ENCODE measurements at places on chromosomes 1 and 21.
A peak's percentile ranks its signal among the peaks of the same experiment; 100 is the strongest.

DNA sequence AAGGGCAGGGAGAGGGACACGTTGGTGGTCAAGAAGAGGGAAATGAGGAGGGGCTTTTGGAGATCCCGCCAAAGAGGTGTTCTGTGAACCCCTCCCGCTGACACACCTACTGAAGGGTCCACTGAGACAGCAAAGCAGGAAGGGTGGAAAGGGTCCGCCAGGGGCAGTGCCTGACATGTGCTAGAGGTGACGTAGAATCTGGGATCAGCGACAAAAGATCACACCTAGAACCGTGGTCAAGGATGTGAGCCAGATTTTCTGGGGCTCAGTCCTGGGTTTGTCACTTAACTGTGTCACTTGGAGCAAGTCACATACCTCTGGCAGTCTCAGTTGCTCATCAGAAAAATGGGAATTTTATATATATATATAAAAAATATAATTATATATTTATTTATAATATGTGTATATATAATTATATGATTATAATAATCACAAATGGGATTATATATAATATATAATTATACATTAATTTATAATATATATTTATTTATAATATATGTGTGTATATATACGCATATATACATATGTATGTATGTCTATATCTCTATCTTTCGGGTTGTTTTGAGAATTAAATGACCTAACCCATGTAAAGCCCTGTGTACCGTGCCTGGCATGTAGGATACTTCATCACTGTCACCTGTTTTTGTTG is 35.0 kb upstream of the ATP5PO start:
- DNase-seq: no peak

GRCh38 chr1:58841455-58841854 is 57.6 kb upstream of the JUN start:
- peak; percentile 9 for DNase-seq

GRCh38 chr1:145886816-145887215 is 1.1 kb upstream of the ANKRD35 start:
- DNase-seq: no peak

- DNase-seq: no peak
Observed at GRCh38 chr1:15609631-15610030, 7.6 kb upstream of the DDI2 start.

- no peak for DNase-seq
Observed at GRCh38 chr1:67257173-67257535, 50.5 kb upstream of the IL12RB2 start.

DNA sequence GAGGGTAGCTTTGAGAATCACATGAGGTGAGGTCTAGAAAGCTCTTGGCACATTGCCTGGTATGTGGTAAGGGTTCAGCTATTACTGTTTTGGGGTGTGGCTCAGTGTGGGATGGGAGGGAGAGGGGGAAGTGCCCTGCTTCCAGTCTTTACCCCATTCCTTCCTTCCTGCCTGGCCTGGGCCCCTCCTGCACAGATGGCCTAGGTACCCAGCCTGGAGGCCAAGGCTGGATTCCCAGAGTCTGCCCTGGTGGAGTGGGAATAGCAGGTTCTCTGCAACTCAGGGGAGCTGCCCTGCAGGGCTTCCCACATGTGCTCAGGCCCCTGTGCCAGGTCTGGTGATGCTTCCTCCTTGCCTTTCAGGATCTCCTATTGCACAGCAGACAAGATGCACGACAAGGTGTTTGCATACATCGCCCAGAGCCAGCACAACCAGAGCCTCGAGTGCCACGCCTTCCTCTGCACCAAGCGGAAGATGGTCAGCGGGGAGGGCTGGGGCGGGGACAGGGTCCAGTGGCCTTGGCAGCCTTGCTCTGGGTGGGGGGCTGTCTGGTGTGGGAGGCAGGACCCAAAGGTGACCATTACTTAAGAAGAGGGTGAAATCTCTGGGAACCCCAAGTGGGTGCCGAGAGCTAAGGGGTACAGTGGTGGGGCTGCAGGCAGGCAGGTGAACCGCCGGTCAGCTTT is 13.5 kb downstream of the LDLRAP1 start:
- DNase-seq: peak; percentile 35

- no peak for DNase-seq
Observed at GRCh38 chr1:202304375-202304774, 37.4 kb downstream of the UBE2T start.

GRCh38 chr1:197961933-197962332 is 44.8 kb downstream of the LHX9 start:
- no peak for DNase-seq

- DNase-seq: no peak
Observed at GRCh38 chr1:47876587-47876963, 120.6 kb downstream of the TRABD2B start.

DNA sequence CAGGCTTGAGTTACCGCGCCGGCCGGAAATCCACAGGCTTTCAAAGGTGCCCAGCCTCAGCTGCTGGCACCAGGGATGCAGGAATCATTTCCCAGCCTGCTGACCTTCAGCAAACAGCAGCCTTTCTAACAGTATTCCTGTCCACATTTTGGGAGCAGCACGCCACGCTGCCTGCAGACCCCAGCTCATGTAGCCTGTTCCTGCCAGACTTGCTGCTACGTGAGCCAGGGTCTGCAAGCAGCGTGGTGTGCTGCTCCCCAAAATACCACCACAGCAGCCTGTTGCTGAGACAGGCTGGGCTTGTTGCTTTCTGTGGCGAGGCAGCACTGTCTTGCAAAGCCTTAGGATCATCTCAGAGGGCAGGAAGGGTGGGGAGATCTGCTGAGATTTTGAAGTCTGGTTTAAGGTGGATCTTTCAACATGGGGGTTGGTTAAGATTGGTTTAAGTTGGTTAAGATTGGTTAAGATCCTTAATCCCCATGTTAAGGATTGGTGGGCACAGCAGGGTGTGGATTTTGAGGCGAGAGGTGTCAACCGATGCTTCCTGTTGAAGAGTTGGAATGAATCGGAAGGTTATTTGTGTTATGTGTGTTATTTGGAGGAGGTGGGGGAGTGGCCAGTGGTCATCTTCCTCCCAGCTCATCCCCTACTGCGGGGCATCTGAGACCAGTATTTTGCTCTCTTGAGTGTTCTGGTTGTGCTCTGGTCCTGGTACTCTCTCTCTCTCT is 12.9 kb downstream of the FAAH start:
- no peak for DNase-seq

- no peak for DNase-seq
Observed at GRCh38 chr1:171266930-171267329, 18.6 kb downstream of the FMO1 start.

- no peak for DNase-seq
Observed at GRCh38 chr1:161733526-161733925, 12.2 kb downstream of the FCRLB start.

- no peak for DNase-seq
Observed at GRCh38 chr21:45381865-45382696, 22.9 kb upstream of the COL18A1 start.

DNA sequence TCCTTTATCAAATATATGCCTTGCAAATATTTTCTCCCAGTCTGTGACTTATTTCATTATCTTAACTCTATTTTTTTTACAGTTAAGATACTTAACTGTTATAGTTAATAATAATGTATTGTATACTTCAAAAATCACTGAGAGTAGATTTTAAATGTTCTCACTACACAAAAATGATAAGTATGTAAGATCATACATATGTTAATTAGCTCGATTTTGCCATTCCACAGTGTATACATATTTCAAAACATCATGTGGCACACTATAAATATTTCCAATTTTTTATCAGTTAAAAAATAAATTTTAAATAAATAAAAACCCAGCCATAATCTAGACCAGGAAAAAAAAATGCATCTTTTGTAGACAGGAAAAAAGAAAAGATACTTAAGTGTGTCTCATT is 27.2 kb downstream of the CTTNBP2NL start:
- no peak for DNase-seq

DNA sequence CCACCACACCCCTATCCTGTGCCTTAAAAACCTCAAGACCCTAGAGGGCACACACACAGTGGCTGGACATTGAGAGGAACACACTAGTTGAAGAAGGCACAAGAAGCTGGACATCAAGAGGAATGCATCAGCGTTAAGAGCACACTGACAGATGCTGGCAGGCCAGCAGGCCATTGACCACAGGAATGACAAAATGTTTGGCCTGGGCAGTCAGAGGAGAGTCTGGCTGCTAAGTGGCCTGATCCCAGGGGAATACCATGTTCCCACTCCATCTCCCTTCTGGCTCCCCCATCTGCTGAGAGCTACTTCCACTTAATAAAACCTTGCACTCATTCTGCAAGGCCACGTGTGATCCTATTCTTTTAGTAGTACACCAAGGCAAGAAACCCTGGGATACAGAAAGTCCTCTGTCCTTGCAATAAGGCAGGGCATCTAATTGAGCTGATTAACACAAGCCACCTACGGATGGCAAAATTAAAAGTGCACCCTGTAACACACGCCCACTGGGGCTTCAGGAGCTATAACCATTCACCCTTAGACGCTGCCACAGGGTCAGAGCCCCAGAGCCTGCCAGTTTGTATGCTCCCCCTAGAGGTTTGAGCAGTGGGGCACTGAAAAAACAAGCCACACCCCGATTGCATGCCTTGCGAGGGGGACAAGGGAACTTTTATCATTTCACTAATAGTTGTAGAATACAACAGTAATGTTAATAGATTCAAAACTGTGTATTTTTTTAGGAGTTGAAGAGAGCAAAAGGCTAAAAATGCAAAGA is 1216.1 kb upstream of the NCAM2 start:
- no peak for DNase-seq

GRCh38 chr1:71081697-71082080 is 854 bp upstream of the ZRANB2 start:
- DNase-seq: no peak

DNA sequence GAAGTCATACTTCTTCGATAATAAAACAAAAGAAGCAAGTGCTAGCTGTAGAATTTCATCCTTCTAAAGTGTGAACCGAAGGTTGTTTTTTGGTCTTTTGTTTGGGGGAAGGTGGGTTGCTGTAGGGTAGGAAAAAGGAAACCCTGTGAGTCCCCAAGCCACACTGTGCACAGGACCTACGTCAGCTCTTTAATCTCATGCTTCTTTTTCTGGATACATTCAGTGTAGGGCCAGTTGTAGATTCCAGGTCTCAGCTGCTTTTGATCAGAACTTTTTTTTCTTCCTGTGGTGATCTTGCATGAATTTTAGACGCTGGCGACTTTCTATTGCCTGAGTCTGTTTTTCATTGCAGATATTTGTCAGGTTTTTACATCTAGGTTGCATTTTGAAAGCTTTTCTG is 40.2 kb downstream of the BCL9 start:
- DNase-seq: no peak

DNA sequence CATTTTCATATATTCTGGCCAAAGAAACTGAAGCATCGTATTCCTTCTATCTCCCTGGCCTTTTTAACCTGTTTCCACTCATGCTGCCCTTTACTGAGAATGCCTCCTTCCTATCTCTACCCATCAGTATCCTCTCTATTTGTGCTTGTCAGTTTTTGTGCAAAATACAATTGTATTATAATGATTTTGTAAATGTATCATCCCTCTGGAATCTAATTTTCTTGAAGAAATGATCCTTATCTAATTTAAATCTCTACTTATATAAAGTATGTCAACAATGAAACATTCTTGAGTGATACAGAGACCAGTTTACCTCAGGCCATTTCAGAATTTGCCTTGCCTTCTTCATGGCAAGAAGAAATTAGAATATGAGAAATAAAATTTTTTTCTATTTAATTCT is 59.0 kb upstream of the TEKT2 start:
- no peak for DNase-seq

DNA sequence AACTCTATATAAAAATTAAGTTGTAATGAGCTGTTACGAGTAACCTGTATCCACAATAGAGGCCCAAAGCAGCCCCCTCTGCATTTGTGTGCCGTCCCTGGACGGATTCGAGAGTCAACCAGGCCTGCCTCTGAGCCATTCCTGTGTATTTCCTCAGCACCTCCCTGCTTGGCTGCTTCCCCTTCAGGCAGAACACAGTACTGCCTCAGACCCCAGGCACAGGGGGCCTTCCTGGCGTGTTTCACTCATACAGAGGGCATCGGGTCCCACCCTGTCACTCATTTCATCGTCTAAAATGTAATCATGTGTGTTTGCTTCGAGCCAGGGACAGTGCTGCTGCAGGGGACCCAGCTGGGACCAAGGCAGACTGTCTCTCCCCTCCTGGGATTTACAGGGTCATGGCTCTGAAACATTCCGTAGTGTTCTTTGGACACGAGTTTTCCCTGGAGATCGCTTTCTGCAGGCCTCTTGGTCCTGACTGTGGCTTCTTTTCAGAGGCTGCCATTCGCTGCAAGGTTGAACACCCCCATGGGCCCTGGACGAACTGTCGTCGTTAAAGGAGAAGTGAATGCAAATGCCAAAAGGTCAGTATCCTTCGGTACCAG is 19.4 kb downstream of the LGALS8 start:
- DNase-seq: no peak

- DNase-seq: no peak
Observed at GRCh38 chr1:55531644-55532043, 316.5 kb upstream of the USP24 start.

DNA sequence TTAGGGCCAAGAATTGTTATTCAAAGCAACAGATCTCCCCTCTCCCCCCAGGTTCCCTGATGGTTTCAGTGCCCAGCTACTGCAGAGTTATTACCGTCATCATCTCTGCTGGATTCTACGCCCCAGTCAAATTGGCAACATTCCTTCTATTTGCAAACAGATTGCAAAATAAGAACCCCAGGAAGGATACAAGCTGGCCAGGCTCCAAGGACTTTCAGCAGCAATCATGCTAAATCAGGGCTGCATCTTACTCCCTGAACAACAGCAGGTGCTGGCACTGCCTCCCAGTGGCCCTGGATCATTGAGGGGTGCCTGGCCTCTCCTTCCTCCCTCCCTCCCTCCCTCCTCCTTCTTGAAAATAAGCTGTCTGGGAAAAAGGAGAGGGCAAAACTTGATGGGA is 521.6 kb upstream of the BEND5 start:
- no peak for DNase-seq

GRCh38 chr1:119363162-119363561 is 5.4 kb upstream of the HAO2 start:
- DNase-seq: no peak

DNA sequence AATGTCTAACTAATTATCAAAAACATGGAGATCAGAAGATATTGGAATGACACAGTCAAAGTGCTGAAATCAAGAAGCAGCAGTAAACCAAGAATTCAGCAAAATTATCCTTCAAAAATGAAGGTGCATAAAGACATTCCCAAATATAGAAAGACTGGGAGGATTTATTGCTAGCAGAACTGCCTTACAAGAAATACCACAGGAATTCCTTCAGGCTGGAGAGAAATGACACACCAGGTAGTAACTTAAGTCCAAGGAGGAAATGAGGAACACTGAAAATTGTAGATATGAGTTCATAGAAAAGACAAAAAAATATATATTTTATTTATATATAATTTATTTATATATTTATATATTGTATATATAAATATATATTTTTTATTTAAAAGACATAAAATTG is 217.2 kb downstream of the RPS6KC1 start:
- no peak for DNase-seq
